ENCODE measurements at places on chromosomes 1 and 21. TPM values are rescaled to one million over a fixed set of nuclear protein-coding genes. Genes with fewer than 3 reads are reported as not detected.

DNA sequence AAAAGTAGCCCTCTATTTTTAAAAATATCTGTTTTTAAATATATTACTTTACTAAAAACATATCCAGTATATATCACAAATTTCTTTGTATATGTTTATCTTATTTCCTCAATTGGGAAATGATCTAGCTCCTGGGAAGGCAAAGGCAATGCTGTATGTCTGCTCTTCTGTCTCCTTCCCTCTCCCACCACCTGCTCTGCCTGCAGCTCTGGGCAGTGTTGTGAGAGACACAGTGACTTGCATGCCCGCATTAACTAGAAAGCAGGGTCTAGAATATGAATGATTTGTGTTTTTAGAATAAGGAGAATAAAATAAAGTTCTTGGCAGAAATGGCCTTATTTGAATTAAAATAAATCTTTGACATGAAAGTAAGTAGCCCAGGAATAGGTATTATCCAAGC, 11.1 kb downstream of the SLC30A10 start:
- no peak for DNase-seq

GRCh38 chr1:50976111-50976889, 6.3 kb downstream of the CDKN2C start:
- DNase-seq = no peak

Gene IL19
- not detected for total RNA-seq

DNA sequence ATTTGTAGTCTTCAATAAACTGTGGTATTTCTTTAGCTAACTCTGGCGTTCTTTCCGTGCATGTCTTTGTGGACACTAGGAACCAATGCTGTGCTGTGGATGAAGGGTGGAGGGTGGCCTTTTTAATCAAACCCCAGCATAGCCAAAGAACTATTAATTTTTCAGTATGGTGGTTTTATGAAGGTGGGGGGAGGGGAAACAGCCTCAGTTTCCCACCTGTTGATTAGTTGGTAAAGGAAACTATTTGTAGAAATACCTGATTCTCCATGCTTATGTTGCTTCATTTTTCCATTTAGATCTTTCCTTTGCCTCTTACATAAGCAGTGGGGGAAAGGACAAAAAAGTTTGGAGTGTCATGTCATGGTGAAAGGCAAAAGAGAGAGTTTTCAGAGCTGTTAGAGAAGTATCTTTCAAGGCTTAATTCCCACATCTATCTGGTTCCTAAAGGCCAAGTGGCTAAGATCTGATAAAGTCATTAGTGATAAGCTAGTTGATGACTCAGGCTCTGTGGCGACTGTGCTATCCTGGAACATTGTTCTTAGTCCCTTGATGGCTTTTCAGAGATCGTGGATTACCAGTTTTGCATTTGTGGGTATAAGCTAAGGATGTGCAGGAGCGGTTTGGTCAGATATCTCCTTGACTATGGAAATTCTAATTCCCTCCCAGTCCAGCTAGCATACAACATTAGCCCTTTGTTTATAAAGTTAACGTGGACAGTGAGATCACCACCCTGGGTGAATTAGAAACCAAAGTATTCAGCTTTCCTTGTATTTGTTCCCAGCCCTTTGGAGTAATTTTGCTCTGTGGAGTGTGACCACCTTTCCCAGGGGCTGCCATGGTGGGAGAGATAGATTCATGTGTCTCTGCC, 8.7 kb upstream of the HAX1 start:
- DNase-seq = no peak

Gene HSD17B7
- total RNA-seq = 20.4 TPM
